ENCODE measurements at places on chromosomes 6 and 20. TPM values are rescaled to one million over a fixed set of nuclear protein-coding genes. Genes with fewer than 3 reads are reported as not detected.

Gene CYP24A1
- total RNA-seq: 0.05 TPM

Gene OOEP
- not detected for total RNA-seq

Gene PRPH2
- total RNA-seq: not detected

- DNase-seq: no peak
Measured at GRCh38 chr20:37669773-37670236, 24.0 kb upstream of the CTNNBL1 start.

DNA sequence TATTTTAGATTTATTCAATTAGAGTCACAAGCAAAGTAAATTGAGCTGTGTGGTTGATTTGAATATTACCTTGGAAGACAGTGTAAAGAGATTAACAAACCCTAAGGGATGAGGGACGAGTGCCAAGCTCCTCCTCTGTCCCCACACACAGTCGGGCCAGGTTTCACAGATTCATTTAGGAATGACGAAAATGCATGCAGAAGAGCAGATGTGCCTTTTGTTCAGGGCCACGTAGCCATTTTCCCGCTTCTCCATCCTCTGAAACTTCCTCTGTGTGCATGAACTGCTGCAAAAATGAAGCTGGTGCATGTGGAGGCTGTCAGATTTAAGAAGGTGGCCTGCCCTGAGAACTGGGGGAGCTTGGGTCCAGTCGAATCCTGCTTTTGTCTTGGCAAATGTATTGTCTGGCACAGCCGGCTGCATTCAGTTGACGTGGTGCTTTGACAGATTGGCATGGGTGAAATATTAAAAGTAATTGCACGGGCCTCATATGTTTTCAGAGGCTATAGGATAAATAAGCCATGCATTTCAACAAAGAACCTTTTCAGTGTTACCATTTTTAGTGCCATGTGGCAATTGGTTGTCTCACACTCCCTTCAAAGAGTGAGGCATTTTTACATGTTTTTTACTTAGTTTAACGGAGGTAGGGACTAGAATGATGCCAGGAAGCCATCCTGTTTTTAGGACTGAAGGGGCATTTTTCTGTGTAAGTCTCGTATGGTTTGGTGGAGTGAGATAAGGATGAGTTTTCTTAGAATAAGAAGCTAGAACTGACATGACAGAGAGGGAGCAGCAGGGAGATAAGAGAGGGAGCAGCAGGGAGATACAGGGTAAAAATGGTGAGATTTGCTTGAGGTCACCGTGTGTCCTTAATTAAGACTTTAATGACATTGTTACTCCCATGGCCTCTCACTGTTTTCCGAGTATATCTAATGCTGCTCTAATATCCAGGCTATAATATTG is 361.1 kb downstream of the NRN1 start:
- DNase-seq: no peak

DNA sequence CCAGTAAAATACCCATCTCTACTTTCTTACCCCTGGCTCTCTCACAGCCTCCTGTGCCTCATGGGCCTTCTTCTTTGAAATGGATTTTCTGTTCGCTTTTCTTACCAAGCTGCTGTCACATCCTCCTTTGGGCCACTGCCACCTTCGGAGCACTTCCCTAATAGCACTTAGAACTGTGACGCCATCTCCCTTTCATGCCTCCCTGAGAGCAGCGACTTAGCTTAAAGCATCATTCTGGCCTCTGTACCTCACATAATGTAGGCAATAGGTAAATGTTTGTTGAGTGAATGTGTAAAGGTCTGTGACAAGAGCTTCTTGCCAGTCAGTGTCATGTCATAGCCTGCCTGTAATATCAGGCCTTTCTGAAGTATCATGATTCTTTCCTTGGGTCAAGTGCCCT is 78.8 kb downstream of the ADGRG6 start:
- DNase-seq: no peak

DNA sequence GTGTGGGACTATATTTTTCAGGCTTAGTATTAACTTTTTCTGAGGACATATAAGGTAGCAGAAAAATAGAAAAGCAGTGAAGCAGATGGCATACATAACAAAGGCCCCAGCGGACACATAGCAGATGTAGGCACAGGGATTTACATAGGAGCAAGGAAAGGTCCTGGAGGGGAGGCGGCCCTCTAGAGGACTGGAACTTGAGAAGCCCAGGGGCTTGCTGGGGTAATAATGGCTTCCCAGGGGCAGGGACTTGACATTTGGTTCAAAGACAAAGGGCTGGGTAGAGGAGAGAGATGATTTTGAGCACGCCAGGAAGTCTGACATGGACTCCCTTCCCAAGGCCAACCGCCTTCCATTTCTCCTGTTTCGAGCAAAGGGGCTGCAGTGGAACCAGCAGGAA is 31.7 kb upstream of the OSTM1 start:
- DNase-seq: no peak

GRCh38 chr6:113524826-113525225 is 332.3 kb upstream of the MARCKS start:
- no peak for DNase-seq

DNA sequence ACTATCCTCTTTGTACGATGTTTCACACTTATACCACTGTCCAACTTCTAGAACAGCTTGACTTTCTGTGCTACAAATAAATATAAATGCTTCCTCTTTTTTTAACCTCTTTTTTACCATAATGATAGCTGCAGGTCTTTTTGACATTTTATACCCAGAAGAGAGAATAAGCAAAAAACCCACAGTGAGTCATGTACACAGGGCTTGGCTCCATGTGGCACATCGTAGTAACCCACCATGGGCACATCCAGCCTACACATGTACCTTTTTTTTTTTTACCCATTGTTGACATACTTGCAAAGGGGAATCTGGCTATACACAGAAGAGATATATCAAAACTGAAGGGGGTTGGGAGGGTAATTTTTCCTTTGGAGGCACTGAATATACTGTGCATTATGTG is 59.5 kb upstream of the RSPO3 start:
- no peak for DNase-seq

Gene NT5E
- 127 TPM for total RNA-seq

Gene FOXS1
- not detected for total RNA-seq

DNA sequence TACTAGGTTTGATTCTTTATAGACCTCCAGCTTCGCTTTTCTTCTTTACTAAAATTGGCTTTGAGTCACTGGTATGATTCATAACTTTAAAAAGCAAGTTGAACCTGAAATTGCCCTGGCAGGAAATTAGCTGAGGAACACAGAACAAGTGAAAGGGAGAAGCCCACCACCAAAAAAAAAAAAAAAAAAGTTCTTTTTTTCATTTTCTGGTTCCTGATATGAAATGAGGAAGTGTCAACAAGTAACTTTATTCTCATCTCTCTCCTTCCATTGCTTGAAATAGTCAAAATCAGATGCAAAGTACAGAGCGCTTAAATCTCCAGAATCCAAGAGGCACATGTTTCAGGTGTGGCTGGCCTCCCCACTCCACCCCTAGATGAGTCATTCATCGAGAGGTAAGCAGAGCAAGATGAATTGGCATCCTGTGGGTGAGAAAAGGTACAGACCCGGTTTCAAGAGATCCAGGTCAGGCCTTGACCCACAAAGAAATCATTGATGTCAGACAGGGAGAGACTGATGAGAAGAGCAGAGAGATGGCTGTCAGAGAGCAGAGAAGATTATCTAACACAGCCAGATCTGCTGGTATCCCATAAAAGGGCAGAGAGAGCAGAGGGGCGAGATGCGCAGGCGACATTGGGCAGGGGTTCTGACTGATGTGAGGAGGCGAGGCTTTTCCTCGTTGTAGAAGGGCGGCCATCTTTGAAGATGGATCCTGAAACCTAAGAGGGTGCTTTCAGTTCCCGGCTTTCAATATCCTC is 54.8 kb upstream of the MBOAT1 start:
- no peak for DNase-seq

DNA sequence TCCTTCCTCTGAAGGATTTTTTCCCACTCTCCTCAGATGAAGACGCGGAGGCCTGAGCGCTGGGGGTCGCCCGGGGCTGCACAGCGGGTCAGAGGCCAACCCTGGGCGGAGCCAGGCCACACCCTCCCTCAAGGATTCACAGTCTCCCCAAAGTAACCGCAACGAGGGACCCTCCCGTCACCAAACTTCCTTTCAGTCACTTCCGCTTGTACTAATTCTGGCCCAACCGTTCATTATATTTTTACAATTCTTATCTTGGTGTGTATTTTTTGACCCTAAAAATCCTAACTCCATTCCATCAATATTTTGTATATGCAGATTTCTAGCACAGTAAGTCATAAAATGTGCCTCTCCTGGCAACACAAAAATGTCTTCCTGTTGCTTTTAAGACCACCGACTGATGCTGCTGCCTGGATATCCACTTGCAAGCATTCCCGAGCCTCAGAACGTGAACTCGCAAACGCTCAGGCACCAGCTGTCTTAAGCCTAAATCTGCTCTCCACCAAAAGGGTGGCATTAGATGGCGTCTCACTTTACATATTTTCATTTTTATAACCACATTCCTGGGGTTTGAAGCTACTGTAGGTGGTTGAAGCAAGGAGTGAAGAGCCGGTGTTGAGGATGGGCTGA is 128.0 kb downstream of the DLL1 start:
- no peak for DNase-seq

Data from A172 (cell line).